Activated CD4-positive, alpha-beta T cell treated with anti-CD3 and anti-CD28 coated beads, Interleukin-2, amount 50 U/mL, for 1 hour (primary cell): ENCODE measurements at places on chromosomes 2 and 18.

DNA sequence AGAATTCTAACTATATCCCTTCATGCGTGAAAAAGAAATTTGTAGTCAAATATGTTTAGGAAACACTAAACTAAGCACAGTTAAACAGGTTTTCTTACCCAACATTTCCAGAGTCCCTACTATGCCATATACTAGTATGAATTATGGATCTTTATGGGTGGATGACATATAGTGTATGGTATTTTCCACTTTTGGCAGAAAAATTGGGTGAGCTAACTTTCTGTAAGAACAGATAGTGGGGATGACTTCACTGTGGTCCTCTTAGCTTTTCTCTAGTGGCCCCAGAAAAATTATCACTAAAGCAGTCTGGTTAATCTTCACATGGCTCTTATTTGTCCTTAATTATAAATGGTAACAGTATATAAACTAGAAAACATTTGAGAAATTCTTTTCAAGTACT lies 240.0 kb upstream of the GULP1 start:
- no peak for DNase-seq

GRCh38 chr2:36952748-36953197 lies 13.6 kb downstream of the STRN start:
- no peak for DNase-seq

DNA sequence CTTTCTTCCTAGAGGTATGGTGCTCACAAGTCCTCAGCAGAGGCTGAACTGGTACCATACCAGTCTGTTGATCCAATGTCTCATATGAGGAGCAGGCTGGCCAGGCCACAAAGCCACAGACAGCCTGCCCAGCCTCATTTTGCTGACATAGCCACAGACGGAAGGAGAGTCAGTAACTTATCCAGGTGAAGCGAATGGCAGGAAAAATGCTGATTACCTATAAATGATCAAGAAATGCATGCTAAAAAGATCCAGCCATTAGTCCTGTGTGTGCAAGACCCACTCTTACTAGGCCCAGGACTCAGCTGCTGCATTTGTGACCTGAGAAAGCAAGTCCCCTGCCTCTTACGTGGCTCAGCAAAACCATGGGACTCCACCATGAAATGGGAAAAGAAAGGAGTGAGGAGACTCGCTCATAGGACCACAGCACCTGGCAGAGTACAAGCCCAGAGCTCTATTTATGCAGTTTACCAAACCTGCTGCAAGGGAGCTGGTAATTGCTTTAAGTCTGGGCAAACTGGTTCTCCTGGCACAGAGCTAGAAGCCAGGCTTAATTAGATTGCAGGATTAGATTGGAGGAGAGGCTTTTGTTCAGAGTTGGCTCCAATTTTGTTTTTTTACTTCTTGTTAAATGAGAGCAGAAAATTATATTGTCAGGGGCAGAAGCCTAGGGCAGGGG lies 19.0 kb downstream of the RHOB start:
- no peak for DNase-seq

DNA sequence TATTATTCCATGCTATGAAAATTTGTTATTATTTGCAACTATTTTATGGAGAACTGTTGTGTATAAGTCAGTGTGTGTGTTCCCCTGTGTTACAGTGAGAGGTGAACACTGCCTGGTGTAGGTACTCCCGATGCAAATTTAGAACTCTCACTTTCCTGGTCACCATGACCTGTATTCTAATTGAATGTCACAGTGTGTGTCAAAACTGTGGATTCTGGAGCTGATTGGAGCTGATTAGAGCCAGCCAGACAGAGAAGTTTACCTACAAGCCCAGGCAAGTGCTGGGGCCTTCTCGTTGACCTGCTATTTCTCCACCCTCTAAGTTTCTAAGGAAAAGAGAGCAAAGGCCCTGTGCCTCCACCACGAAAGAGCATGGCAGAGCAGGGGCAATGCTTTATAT lies 216.0 kb downstream of the NYAP2 start:
- DNase-seq: no peak
